Caudate nucleus (tissue), 63 donors: ENCODE measurements at places on chromosomes 16 and 17.

DNA sequence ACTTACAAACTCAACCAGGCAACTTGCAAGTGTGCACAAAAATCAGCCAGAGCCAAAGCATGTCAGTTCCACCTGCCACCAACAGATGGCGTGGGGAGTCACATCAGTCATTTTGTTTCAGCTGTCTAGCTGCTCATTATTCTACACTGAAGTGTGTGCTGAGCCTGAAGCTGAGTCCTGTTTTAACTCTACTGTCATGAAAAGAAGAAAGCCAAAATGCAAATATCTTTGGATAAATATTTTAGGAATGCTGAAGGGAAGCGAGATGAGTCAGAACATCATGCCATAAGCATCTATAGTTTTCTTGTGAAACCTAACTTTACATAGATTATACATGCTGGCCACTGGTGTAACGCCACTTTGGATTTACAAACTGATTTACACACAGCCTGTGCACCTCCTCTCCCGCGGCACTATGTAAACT is 172.6 kb downstream of the CDK5R1 start:
- peak; percentile 80 for DNase-seq

DNA sequence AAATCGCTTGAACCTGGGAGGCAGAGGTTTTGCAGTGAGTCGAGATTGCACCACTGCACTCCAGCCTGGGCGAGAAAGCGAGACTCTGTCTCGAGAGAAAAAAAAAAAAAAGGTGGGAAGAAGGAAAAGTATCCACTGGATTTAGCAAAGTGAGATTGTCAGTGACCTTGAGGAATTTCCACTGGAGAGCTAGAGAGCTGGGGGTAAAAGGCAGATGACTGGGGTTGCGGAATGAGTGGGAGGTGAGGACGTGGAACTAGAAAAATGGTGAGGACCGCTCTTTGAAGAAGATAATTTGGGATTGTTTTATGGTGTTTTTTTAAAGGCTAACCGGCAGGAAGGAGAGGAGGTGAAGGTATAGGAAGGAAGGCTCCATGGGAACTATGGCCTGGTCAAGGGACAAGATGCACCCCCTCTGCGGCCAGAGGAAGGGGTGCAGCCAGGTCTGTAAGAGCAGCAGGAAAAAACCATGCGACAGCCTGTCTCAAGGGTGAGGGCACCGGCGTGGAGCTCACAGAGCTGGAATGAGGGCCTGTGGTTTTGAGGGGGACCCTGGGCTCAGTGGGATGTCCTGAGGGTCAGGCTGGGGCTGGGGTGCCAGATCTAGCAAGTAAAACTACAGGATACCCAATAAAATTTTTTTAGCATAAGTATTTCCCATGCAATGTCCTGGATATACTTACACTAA is 694 bp upstream of the MLST8 start:
- DNase-seq, result no peak

DNA sequence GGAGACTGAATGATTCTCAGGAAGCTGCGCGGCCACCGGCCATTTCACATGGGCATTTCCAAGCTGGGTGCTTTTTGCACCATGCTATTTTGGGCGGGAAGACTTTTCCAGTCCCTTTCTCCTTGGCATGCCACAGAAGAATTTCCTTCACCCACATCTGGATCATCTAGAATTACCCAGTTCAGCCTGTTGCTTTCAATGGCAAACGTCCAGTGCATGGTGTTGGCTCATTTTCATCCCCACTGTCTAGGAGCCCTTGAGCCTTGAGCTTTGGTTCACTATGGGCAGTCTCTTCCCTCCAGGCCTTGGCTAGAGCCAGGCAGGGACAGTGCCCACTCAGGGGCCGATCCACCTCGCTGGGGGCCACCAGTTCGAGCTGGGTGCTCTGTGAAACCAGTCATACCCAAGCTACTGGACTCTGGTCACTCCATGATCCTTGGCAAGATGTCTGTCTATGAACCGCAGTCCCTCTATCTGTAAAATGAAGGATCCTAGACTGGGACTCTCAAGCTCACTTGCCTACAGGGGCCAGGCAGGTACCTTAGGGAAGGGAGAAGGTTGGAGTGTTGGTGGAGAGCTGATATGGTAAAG is 71.1 kb downstream of the CYLD start:
- DNase-seq, result no peak

- DNase-seq, result no peak
Measured at GRCh38 chr16:46745617-46746016, 2.5 kb downstream of the MYLK3 start.

DNA sequence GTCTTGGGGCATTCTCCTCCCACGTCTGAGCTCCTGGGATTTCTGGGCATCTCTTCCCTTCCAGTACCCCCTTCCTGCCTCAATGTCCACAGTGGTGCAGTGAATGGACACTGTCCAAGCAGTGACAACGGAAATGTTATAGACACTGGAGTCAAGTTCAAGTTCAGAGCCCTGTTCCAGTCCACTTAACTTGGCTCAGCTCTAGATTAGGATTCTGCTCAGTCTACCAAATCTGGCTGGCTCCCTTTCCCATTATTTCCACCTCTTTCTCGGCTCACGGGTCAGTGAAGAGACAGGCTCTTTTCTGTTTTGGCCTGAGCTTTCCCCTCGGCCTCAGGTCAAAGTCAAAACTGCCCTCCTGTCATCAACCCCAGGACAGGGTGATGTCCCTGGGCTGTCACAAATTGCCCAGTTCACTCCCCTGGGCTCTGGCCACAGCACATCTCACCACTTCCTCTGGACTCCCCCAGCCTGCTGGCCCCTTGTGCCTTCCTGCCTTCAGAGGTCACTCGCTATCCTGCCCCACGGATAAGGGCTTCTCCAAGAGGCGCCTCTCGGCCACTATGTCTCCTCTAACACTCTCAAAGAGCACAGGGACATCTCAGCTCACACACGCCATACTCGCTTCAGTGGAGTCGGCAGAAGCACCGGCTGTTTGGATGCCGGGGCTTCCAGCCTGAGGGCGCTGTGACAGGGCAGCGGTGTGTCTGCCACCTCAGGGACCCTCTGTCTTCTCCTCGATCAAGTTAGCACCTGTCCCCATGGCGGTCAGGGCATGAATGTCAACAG is 17.7 kb upstream of the MRPL38 start:
- DNase-seq, result no peak
